ENCODE measurements at places on chromosomes 6 and 20. TPM values are rescaled to one million over a fixed set of nuclear protein-coding genes. Genes with fewer than 3 reads are reported as not detected.

GRCh38 chr6:163180874-163181541 lies 233.5 kb upstream of the QKI start:
- no peak overlapping the region for H3K4me3 ChIP-seq
- peak; percentile 35 for DNase-seq
- H3K27ac ChIP-seq = no peak overlapping the region
- H3K27me3 ChIP-seq = peaks cover 3% of the 10 kb centered on the region
- H3K4me1 ChIP-seq = no peaks in the 10 kb centered on the region

- H3K27ac ChIP-seq = no peak overlapping the region
- H3K27me3 ChIP-seq = no peaks in the 10 kb centered on the region
- peaks cover 35% of the 10 kb centered on the region for H3K4me1 ChIP-seq
- no peak overlapping the region for H3K4me3 ChIP-seq
These were observed 90.5 kb downstream of the MAN1A1 start for GRCh38 chr6:119259027-119259426.

DNA sequence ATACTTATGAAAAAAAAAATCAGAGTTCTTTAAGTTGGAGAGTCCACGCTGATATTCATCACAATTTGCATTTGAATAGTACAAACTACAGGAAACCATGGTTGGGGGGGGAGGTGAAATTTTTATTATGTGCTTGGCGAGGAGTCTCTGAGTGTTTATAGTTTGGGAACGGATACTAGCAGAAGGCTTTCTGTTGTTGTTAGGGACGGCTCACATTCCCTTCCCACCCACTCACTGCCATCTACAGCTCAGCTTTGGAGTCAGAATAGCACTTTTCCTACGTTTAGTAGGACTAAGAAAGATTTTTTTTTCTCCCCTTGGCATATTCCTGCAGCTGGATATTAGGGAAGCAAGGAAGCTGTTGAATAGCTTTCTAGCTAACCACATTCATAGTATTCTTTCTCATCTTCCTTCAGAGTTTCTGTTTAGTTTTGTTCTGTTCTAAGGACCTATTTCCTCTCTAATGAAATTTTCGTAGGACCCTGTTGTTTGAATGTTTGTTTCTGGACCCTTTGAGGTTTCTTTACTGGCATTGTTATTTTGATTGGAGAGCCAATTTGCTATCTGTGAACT lies 235.1 kb upstream of the ZNF217 start:
- peak overlapping the region; percentile 96 for H3K27ac ChIP-seq
- DNase-seq = no peak
- H3K27me3 ChIP-seq = no peaks in the 10 kb centered on the region
- peaks cover 4% of the 10 kb centered on the region for H3K36me3 ChIP-seq
- peak overlapping the region; percentile 71 for H3K4me3 ChIP-seq

GRCh38 chr6:105805501-105806023 lies 280.6 kb upstream of the PRDM1 start:
- H3K4me3 ChIP-seq = no peak overlapping the region
- DNase-seq = no peak
- peaks cover 21% of the 10 kb centered on the region for H3K4me1 ChIP-seq
- no peak overlapping the region for H3K27ac ChIP-seq
- H3K27me3 ChIP-seq = peaks cover 5% of the 10 kb centered on the region

DNA sequence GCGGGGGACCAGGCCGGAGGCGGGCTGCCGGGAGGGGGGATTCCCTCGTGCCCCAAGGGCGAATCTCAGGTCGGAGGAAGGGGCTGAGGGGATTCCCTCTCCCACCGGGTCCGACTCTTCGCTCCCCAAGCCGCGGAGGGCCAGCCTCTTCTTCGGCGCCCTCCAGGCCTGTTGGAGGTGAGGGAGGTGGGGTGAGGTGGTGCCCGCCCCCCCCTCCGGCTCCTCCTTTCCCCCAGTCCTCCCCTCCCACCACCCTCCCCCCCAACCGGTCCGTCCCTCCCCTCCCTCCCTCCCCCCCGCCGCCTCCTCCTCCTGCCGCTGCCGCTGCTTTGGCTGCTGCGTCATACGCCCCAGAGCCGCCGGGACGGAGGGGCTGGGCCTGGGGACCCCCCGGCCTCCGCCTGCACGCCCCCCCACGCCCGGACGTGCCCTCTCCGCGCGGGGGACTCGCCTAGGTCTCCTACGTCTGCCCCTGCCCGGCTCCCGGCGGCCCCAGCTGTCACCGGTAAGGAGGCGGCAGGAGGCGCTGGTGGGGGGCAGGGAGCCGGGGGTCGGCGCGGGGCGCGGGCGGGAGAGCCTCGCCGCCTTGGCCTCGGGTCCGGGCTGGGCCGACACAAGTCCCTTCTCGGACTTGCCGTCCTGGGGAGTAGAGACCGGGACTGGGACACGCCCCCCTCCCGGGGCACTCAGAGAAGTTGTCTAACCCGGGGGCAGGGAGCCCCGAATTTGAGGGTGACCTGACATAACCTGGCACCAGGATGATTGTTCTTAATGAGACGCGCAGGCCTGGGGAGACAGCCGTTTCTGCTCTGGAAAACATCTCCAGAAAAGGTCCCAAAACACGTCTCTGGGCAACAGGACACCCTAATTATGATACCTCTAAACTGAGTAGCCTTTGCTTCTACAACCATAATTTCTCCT lies at the start of gene PHF1:
Gene PHF1 (plus strand): TSS at position 304 of the 921 bp plus-strand sequence. CDS start 1,250 bp downstream, outside the sequence.
- no peak for DNase-seq
- peaks cover 50% of the 10 kb centered on the region for H3K4me1 ChIP-seq
- H3K4me3 ChIP-seq = peak within 1 kb of the TSS; percentile 87
- H3K36me3 ChIP-seq = peaks cover 44% of the 10 kb centered on the region

DNA sequence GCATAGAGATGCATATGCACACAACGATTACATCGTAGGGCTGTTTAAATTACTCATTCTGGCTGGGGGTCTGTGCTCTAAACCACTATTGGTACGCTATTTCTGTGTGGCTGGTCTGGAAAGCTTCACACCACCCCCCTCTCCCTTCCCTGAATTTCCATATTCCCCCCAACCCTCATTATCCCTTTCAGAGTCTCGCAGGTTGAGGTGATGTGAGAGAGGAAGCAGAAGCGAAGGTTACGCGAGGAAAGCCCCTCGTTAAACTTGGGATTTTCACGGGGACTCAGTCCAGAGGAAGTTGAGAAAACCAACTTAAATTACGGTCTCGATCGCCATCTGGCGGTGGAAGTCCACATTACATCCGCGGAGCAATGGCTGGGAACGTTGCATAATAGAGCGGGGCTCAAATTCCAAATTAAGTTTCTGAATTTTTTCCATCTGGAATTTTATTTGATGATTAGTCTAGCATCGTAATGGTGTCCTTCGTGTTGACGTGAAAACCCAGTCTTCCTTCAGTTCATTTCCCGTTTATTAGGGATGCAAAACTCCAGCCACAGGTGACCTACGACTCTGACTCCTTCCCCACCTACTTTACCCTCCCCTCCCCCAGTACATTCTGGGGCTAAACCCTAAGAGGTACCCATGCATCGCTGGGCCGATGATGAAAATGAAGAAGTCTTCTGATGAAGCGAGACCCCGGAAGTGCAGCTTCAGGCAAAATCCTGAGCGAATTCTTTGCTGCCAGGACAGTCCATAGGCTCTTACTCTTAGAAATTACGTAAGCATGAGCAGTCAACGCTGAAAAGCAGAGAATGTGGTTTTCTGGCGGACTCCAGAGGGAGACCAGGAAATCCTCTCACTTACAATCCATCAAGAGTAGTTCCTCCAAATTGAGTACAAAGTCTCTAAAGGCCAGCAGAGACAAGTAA lies 19.7 kb downstream of the HLA-DOB start:
- no peaks in the 10 kb centered on the region for H3K36me3 ChIP-seq

DNA sequence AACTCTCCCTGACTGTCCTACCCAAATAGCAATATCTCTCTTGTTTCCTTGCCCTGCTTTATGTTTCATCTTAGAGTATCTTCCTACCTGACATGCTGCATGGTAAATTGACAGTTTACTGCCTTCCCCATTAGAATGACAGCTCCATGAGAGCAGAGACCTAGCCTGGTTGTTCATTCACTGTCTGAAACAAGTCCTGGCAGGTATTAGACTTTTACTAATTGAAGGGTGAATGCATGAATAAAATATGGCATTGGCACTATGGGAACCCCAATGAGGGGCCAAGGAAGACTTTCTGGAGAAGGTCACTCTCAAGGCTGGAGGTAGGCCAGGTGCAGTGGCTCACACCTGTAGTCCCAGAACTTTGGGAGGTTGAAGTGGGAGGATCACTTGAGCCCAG lies 3.8 kb upstream of the CITED2 start:
- peaks cover 12% of the 10 kb centered on the region for H3K36me3 ChIP-seq
- no peak overlapping the region for H3K27ac ChIP-seq
- peaks cover 18% of the 10 kb centered on the region for H3K4me1 ChIP-seq
- DNase-seq = no peak

DNA sequence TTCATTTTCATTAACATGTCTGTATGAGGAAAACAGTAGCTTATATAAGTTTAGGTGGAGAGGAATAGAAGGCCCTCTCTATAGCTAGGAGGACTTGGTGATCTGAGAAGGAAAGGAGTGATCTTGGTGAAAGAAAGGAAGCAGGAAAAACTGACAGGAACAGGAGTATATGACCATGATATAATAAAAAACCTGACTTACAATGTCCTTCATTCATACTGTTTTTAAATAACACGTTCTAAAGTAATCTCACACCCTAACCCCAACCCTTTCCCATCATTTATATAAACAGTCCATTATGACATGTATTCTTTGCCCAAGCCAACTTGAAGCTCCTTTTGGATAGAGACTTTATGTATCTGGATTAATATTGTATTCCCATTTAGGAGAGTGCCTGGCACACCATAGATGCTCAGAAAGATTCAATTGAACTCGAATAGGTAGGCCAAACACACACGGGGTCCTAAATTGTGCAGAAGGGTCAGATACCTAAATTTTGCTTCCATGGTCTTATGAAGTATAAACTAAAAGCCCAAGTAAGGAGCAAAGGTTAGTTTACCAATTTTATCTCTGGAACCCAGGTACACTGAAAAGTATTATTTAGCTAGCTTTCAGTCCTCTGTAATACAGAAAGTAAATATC lies 75.9 kb downstream of the OR2B2 start:
- no peak overlapping the region for H3K27ac ChIP-seq
- no peak for DNase-seq
- peaks cover 22% of the 10 kb centered on the region for H3K4me1 ChIP-seq
- no peaks in the 10 kb centered on the region for H3K36me3 ChIP-seq
- H3K4me3 ChIP-seq = no peak overlapping the region
- no peaks in the 10 kb centered on the region for H3K27me3 ChIP-seq

- H3K27me3 ChIP-seq = peaks cover 32% of the 10 kb centered on the region
- H3K4me3 ChIP-seq = no peak overlapping the region
- no peaks in the 10 kb centered on the region for H3K4me1 ChIP-seq
- no peak overlapping the region for H3K27ac ChIP-seq
- no peaks in the 10 kb centered on the region for H3K36me3 ChIP-seq
These were observed 20.4 kb downstream of the AFDN start for GRCh38 chr6:167846997-167847606.

- H3K27me3 ChIP-seq = no peaks in the 10 kb centered on the region
- no peak for DNase-seq
- no peak overlapping the region for H3K4me3 ChIP-seq
- no peaks in the 10 kb centered on the region for H3K36me3 ChIP-seq
- H3K4me1 ChIP-seq = peaks cover 17% of the 10 kb centered on the region
These were observed 215.3 kb upstream of the MYLIP start for GRCh38 chr6:15913573-15913972.

GRCh38 chr6:123323452-123324329 lies 313.1 kb downstream of the TRDN start:
- no peaks in the 10 kb centered on the region for H3K4me1 ChIP-seq
- H3K27ac ChIP-seq = no peak overlapping the region
- no peaks in the 10 kb centered on the region for H3K27me3 ChIP-seq
- no peaks in the 10 kb centered on the region for H3K36me3 ChIP-seq
- H3K4me3 ChIP-seq = no peak overlapping the region
- no peak for DNase-seq

- DNase-seq = no peak
- no peak overlapping the region for H3K4me3 ChIP-seq
- no peak overlapping the region for H3K27ac ChIP-seq
- H3K27me3 ChIP-seq = no peaks in the 10 kb centered on the region
- no peaks in the 10 kb centered on the region for H3K4me1 ChIP-seq
These were observed 442.7 kb downstream of the TENT5A start for GRCh38 chr6:81309811-81310210.

GRCh38 chr20:40276301-40276700 lies 412.7 kb downstream of the MAFB start:
- no peaks in the 10 kb centered on the region for H3K4me1 ChIP-seq
- no peaks in the 10 kb centered on the region for H3K36me3 ChIP-seq
- H3K27ac ChIP-seq = no peak overlapping the region
- peaks cover 2% of the 10 kb centered on the region for H3K27me3 ChIP-seq
- no peak overlapping the region for H3K4me3 ChIP-seq

GRCh38 chr6:71204741-71205140 lies 83.9 kb upstream of the OGFRL1 start:
- H3K4me1 ChIP-seq = no peaks in the 10 kb centered on the region
- H3K27ac ChIP-seq = no peak overlapping the region
- DNase-seq = no peak
- peaks cover 4% of the 10 kb centered on the region for H3K27me3 ChIP-seq
- H3K36me3 ChIP-seq = no peaks in the 10 kb centered on the region
- no peak overlapping the region for H3K4me3 ChIP-seq

- H3K4me3 ChIP-seq = no peak overlapping the region
- no peak overlapping the region for H3K27ac ChIP-seq
- peaks cover 14% of the 10 kb centered on the region for H3K27me3 ChIP-seq
- no peak for DNase-seq
- no peaks in the 10 kb centered on the region for H3K36me3 ChIP-seq
These were observed 60.8 kb downstream of the LAMA4 start for GRCh38 chr6:112193535-112194051.

- H3K36me3 ChIP-seq = no peaks in the 10 kb centered on the region
- no peaks in the 10 kb centered on the region for H3K4me1 ChIP-seq
- H3K27ac ChIP-seq = no peak overlapping the region
- H3K27me3 ChIP-seq = peaks cover 2% of the 10 kb centered on the region
- H3K4me3 ChIP-seq = no peak overlapping the region
These were observed 164.3 kb upstream of the OGFRL1 start for GRCh38 chr6:71124340-71124739.

DNA sequence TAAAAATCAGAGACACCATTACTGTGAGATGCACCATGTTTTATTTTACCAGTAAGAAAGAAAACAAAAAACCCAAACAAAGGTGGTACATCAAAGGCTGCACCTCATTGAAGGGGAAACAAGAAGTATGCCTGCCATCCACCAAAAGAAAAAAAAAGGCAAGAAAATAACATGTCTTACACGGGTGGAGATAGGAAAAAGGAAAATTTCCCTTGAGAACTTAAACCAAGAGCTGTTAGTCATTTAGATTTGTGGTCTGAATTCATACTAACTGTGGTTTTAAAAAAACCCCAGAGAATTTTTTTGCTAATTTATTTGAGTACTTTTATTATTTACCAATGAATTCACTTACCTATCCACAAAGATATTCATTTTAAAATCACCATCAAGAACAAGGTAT lies 144.0 kb downstream of the LRRC1 start:
- peak overlapping the region; percentile 25 for H3K27ac ChIP-seq
- H3K4me1 ChIP-seq = peaks cover 7% of the 10 kb centered on the region
- H3K36me3 ChIP-seq = no peaks in the 10 kb centered on the region
- no peak for DNase-seq
- H3K4me3 ChIP-seq = no peak overlapping the region

CLPSL2 gene
- total RNA-seq = not detected

GPR6 gene
- not detected for total RNA-seq

TNXB gene
- 1.8 TPM for total RNA-seq

C6orf62 gene
- total RNA-seq = 103 TPM

LY6G6F gene
- not detected for total RNA-seq

GINS1 gene
- total RNA-seq = 34.9 TPM

PPP1R3G gene
- 0.14 TPM for total RNA-seq

PPP1R16B gene
- total RNA-seq = 81.4 TPM

C20orf141 gene
- not detected for total RNA-seq

Measured in activated CD8-positive, alpha-beta T cell treated with anti-CD3 and anti-CD28 coated beads for 36 hours (primary cell).